ENCODE measurements at places on chromosomes 2 and 18.

- no peak for DNase-seq
Measured at GRCh38 chr2:201396595-201396994, 39.5 kb upstream of the FLACC1 start.

DNA sequence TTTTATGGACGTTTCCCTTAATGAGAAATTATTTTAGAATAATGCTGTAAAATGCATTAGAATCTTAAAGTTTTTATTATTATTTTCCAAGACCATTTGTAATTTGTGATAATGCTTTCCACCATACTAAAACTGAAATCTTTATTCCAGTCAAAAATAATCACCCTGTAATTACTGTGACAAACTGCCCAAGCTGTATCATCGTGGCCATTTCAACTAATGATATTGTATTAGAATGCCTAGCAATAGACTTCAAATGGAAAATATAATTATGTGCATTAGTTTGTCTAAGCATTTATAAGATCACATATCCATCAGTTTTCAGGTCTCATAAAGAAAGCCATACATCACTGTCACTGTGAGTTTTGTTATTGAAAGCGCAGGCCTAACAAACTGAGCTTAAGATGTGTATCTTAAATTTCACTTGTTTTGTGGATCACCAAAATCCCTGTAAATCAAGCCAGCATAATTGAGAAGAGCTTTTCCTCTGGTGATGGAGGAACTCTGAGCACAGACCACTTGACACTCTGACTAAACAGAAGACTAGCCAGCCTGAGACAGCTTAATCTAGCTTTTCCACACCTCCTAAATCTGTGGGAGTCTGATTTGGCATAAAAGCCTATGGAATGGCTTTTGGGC, 1312.2 kb upstream of the ACVR2A start:
- DNase-seq = no peak

GRCh38 chr2:121191191-121192170, 93.5 kb downstream of the TFCP2L1 start:
- DNase-seq = no peak

DNA sequence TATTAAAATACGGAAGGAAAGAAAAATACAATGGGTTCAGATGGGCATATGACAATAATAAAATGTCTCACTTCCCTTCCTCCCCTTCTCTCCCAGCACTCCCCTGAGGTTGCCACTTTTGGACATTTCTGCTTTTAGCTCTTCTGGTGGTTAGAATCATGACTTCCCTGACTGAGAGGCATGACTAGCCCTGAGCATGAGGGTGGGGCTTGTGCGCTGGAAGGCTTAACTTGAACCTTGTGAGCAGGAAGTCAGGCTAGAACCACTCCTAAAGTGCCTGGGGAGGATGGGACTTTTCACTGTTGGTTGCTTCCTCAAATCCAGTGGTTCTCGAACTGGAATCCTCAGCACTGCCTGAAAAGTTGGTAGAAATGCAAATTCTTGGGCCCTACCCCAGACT, 19.7 kb upstream of the ARHGAP25 start:
- peak; percentile 51 for DNase-seq

- peak; percentile 97 for DNase-seq
Measured at GRCh38 chr2:231662028-231662810, 46.1 kb upstream of the PTMA start.

- DNase-seq = no peak
Measured at GRCh38 chr18:32321826-32322225, 132.0 kb downstream of the MEP1B start.

GRCh38 chr2:23513245-23513871, 128.4 kb downstream of the KLHL29 start:
- DNase-seq = no peak

DNA sequence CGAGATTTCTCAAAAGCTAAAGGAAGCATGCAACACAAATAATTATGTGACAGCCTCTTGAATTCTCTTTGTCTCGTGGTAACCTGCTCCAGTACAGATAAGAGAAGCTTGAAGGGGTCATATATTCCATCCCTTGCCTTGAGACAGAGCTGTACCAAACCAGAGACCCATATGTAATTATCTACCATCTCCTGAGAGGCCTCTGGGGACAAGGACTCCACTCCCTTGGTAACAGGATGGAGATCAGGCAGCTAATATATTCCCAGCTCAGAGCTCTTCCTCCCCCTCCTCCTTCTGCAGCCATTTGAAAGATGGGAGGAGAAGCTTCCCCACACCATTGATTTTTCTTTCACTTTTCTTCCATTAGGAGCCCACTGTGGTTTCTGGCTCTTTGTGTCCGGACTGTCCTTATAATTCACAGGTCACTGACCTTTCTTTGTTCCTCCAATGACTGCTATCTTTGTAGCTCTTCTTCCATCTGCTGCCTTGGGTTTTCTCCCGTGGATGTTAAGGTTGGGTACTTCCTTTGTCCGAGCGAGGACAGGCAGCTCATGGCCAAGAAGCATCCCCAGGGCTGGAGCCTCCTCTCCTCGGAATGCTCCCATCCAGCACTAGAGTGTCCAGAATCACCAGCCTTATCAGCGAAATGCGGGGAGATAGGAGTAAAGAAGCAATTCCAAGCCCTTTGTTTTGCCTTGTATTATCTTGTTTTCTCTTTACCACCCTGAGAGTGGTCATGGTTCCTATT, 72.6 kb upstream of the STPG4 start:
- no peak for DNase-seq

- DNase-seq = no peak
Measured at GRCh38 chr2:145503511-145503910, 983.6 kb upstream of the ZEB2 start.

DNA sequence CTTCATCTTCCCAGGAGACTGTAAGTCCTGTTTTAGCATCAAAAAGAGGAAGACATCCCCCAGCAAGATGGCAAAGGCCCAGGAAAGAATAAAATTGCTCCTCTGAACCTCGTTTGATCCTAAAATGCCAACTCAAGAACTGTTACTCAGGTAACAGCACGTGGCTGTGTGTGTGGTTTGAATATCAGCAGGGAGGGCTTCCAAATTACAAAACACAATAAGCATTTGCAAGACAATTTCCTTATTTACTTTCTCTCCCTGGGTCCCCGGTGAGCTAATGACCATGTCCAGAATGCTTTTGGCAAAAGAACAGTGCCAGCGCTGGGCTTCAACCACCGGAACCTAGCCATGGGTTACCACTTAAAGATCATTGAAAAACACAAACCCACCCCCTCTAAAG, 163.6 kb downstream of the C1D start:
- no peak for DNase-seq

GRCh38 chr18:46915800-46916550, 1.3 kb downstream of the PIAS2 start:
- no peak for DNase-seq

DNA sequence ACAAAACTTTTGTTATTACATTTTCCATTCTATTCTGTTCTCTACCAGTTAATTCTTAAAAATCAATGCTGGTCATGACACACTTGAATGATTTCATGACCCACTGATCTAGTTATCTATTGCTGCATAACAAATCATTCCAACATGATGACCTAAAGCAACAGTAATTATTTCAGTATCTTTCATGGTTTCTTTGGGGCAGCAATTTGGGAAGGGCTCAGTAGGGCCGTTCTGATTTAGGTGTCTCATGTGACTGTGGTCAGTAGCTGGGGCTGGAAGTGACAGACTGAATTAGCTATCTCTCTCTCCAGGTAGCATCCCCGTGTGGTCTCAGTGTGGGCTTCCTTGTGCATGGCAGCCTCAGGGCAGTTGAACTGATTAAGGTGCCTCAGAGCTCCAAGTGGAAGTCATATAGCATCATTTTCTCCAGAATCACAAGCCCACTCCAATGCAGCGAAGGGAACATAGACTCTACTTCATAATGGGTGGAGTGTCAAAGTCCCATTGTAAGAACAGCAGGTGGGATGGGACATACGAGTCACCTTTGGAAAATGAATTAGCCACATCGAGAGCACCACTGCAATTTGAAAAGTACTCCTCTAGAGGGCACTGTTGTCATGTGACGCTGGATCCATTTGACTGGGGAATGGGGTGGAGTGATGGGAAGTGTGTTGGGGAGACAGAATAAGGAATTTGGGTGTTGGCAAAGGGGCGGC, 39.1 kb upstream of the FAM136A start:
- peak; percentile 30 for DNase-seq

DNA sequence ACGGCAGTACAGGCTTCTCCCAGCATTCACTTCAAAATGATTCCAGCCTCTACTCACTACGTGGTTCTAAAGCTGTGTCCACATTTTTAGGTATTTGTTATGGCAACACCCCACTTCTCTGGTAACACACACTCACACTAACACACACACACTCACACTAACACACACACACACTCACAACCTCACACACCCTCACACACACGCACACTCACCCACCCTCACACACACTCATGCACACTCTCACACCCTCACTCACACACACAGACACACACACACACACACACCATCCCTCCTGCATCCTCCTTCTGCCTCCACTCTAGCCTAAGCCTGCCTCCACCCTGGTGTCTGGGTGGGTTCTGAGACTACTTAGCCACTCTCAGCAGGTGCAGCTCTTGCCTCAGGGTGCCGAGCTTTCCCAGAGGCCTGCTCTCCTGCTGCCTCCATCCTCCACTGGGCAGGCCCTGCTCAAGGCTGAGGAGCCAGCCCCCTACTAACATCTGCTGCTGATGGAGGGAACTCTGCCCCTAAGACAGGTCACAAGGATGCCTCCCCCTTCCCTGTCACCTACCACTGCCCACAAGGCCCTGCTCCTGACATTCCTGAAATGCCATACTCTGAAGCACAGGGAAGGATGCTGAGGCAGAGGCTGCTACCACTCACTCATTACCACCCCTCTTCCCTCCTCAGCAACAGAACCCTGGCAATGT, 63.9 kb downstream of the NCAPH start:
- no peak for DNase-seq

- no peak for DNase-seq
Measured at GRCh38 chr2:167859676-167860075, 387.7 kb downstream of the STK39 start.

DNA sequence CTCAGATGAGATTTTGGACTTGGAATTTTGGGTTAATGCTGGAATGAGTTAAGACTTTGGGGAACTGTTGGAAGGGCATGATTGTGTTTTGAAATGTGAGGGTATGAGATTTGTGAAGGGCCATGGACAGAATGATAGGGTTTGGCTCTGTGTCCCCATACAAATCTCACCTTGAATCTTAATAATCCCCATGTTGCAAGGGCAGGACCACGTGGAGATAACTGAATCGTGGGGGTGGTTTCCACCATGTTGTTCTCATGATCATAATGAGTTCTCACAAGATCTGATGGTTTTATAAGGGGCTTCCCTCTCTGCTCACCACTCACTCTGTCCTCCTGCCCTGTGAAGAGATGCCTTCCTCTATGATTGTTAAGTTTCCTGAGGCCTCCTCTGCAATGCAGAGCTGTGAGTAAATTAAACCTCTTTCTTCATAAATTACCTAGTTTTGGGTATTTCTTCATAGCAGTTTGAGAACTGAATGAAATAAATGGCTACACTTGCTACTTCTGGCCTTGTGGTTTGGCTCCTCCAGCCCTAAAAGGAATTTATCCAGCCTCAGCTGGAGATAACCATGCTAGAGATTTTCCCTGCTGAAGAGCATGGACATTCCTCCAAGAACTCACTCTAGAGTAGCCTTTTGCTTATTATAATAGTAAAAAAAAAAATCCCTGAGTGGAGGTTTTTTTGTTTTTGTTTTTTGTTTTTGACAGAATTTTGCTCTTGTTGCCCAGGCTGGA, 144.3 kb upstream of the TFPI start:
- DNase-seq = no peak

GRCh38 chr2:74902281-74902860, 56.1 kb upstream of the POLE4 start:
- no peak for DNase-seq

- no peak for DNase-seq
Measured at GRCh38 chr18:50879302-50880118, 592 bp downstream of the ME2 start.

- DNase-seq = no peak
Measured at GRCh38 chr2:49845021-49845420, 690.7 kb upstream of the FSHR start.

- DNase-seq = no peak
Measured at GRCh38 chr2:69375494-69376353, 11.3 kb downstream of the GFPT1 start.

GRCh38 chr2:98807221-98807620, 76.3 kb upstream of the MGAT4A start:
- DNase-seq = peak; percentile 17

DNA sequence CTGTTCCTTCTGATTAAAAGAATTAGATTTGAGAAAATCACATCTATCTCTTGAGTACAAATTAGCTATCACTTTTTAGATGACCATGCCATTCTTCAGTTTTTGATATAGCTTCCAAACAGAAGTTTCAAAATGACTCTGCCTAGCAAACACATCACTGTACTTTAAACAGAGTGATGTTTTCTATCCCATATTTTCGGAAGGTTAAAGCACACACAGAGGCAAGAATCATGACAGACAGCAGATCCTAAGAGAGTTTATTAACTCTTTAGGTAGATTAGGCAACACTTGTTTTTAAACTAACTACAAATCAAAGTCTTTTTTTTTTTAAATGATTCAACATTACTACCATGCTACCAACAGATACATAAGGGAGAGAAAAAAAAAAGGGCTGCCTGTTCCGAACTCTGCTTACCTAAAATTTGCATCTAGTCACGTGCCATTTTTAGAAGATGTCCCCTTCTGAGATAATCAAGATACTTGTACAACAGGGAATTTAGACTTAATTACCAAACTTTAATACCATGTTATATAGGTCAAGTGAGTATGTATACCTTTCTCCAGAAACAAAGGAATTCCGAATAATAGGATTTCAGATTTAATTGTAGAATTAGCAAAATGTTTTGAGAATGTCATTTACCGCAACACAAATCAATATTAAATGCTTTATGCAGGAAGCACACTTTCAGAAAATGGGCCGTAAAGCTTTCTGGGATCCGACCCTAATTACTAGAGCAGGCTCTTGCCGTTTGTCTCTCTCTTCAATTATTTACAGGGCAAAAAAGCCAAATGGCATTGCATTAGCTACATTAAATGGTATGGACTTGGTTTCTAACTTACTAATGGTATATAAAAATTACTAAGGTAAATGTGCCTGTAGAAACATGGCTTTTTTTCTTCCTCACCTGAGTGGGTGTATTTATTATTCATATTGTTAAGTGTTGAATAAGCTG, 2.6 kb downstream of the RBMS1 start:
- DNase-seq = no peak

DNA sequence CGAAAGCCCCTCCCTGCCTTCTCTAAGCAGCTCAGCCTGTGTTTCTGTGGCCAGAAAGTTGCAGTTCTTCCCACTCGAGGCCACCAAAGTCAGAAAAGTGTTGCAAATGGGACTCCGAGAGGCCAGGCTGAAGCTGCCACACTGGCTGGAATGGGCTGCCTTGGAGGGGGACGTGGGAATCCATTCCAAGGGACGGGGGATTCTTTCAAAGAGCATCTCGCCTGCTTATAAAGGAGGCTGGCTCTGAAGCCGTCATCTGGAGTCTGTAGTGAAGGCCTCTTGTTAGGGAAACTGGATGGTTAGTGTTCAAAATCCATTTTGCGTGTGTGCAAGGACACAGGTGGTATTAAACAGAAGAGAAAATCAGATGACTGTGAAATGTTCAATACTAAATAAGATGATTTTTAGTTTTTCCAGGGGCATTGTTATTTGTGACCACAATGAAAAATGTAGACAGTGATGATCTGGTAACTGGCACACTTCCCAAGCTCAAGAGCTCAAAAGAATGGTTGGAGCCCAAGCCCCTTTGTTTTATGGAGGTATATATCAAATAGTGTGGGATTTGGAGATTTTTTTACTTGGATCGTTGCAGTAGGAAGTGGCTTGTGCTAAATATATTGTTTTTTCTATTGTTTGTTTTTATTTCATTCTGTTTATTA, 782 bp downstream of the FAM228B start:
- DNase-seq = no peak
